ENCODE measurements at places on chromosomes 4 and X.
A peak's percentile ranks its signal among the peaks of the same experiment; 100 is the strongest.

- DNase-seq = no peak
Observed at GRCh38 chrX:134546187-134546586, 86.2 kb downstream of the HPRT1 start.

DNA sequence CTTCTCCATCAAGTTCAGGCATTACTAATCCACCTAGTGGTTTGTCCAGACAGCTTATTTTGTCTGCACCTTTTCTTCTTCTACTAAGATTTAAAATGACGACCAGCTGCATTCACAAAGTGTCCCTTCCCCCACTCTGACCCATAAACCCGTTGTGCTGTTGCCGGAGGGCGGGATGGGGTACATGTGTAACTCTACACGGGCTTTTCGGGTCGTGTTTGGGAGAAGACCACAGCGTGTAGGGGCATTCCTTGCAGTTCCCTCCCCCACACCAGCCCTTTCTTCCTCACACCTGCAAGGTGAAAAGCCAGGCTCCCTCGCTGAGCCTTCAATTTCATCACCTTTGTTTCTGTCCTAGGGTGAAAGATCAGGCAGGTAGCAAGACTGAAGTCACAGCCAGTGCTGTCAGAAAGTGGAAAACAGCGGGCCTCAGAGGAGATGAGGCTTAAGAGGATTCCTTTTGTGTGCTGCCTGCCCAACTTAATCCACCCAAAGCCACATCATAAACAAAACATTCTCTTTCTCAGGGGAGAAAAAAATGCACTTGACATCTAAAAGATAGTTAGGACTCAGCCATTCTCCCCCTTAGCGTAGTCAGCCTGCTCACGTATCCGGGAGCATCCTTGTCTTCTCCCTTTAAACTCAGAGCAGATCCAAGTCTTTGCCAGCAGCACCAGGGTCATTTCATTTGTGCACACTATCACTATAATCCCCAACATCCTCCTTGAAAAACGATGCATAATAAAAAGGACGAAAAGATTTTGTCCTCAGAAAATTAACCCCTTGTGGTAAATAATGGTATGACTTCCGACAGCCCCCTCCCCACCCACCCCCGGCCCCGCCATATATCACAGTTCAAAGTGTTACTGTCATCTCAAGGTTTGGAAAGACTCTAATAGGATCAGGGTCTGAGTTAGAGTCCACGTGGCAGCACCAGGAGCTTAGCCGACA, 599.0 kb downstream of the RAB28 start:
- DNase-seq = no peak

- DNase-seq = no peak
Observed at GRCh38 chr4:122772986-122773385, 40.5 kb downstream of the BBS12 start.

- peak; percentile 6 for DNase-seq
Observed at GRCh38 chr4:147407261-147408045, 73.4 kb upstream of the EDNRA start.

DNA sequence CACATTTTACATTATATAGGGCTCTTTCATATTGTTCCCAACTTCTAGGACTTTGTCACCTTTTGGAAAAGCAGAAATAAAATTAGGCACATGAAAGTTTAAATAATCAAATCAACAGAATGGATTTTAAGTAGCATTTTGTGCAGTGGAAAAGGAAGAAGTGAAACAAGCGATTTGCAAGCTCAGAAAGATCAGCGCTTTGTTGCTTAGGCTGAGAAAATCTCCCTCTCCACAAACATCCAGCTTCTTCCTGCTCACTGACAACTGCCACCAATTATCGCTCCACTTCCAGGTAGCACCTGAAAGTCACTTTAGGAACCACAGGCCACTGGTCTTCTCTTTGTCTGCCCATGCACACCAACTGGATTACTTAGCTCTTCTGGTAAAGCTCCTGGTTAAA, 2.0 kb upstream of the PDK3 start:
- DNase-seq = no peak

- DNase-seq = peak; percentile 39
Observed at GRCh38 chrX:67601771-67602170, 58.0 kb downstream of the AR start.

GRCh38 chrX:15761564-15762191, 23.6 kb downstream of the CA5B start:
- DNase-seq = peak; percentile 18

GRCh38 chrX:77795124-77795523, 9.1 kb upstream of the ATRX start:
- no peak for DNase-seq

DNA sequence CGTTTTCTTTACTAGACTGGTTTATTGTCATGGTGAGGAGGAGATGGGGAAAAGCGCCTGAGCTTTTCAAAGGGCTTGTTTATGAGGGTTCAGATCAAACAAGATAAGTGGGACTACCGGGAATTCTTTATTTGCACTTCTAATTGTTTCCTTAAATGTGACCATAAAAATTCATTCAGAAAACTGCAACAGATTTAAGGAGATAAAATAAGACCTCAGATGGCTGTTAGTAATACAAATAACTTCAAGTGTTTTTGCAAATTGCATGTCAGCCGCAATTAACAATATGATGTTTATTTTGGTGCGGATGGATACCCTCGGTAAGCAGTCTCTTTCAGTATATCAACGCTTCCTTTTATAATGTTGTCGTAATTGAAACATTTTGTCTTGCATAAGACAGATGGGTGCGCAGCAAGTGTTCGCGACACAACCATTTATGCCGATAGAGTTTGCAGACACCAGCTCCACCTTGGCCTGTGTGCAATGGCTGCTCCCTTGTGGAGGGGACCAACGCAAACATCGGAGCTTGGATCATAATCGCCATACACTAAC, 151.0 kb downstream of the C4orf33 start:
- DNase-seq = peak; percentile 6

GRCh38 chr4:120613778-120614177, 308.7 kb downstream of the PRDM5 start:
- no peak for DNase-seq

Measured in fibroblast of skin of right quadriceps (primary cell).